Psoas muscle (tissue), 8 donors: ENCODE measurements at places on chromosomes 3 and 15. TPM values are rescaled to one million over a fixed set of nuclear protein-coding genes. Genes with fewer than 3 reads are reported as not detected.

DNA sequence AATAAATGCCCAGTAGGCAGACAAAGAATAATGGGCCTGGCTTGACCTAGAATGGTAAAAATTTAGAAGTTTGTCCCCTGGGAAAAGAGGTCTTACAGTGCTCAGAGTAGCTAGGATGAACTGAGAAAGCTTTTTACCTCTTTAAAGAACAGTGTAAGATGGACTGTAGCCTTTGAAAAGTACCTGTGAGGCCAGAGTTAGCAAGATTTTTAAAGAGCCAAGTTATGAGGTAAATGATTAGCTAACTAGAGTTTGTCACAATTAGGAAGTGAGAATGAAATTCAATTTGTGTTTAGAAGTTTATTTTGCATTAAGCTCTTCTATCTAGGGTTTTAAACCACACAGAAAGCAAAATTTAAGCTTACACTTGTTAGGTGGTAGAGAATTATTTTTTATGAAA, 480.9 kb downstream of the ZIC1 start:
- no peak for DNase-seq

DNA sequence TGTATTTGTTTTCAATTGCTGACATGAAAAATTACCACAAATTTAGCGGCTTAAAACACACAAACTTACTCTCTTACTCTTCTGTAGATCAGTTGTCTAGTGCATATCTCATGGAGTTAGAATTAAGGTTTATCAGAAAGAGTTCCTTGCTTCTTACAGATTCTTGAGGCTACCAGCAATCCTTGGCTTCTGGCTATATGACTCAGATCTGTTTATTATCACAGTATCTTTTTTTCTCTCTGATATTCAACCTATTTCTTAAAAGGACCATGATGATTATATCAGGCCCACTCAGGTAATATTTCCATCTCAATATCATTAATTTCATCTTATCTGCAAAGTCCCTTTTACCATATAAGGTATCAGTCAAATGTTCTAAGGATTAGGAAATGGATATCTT, 263.5 kb upstream of the BCHE start:
- DNase-seq, result no peak

- no peak for DNase-seq
These were observed 82.1 kb downstream of the FILIP1L start for GRCh38 chr3:100032243-100032642.

DNA sequence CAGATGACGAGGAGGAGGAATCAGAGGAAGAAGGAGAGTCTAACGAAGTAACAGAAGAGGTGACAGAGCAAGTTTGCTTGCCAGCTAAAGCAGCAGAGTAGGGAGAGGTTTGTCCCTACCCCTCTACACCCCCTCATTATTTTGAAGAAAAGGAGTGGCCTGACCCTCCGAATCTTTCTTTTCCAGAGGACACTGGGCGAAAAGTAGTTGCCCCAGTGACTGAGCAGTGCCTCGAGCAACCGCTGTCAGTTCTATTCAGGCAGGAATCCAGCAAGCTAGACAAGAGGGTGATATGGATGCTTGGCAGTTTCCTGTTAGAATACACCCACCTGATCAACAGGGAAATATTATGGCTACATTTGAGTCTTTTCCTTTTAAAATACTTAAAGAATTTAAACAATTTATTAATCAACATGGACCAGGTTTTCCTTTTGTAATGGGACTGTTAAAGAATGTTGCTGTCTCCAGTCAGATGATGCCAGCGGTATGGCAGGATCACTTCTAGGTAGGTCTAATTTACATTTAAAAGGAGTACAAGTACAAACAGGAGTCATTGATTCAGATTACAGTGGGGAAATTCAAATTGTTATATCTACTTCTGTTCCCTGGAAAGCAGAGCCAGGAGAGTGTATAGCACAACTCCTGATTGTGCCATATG, 31.9 kb upstream of the ACVR2B start:
- no peak for DNase-seq

DNA sequence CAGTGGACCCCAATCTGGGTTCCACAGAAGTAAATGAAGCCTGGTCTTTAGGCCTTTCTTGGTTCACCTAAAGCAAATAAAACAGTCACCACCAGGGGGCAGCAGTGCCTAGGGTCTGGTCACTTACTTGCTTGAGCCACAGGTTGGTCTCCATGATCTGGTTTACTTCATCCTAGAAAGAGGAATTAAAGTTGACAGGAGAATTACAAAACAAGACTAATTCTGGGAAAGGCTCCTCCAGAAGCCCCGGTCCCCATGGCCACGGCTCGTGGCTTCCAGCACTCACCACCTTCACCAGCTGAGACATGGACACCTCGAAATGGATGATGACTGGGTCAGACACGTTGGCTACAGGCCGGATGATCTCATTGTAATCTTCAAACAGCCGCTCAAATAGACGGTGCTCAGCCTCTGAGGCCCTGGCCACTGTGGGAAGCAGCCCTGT, 2.3 kb downstream of the CHRNA3 start:
- DNase-seq, result peak; percentile 85

GRCh38 chr3:14602804-14603644, 48.5 kb upstream of the CCDC174 start:
- DNase-seq, result no peak

DNA sequence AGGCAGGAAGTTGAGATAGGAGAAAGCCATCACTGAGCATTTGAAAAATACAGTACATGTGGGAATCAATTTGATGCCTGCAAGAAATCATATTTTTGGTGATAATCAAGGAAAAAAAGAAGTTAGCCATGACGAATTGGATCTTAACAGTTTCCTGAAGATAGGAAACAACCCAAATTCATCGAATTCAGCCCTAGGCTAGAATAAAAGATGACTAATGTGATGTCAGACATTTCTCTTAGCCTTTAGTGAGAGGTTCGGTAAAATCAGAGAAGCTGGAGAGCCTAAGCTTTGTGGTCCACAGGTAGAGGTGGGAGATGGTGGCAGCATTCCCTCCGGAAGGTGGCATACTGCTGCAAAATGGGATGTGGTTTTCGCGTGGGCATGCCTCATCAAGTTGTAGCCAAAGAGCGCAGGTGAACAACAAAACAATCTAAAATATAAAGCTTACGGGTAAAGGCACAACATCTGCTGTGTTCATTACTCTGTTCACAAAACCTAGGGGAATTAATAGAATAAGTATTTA, 144.1 kb upstream of the ALCAM start:
- DNase-seq, result no peak

- DNase-seq, result no peak
These were observed 339.1 kb upstream of the RGMA start for GRCh38 chr15:93428150-93428549.

- DNase-seq, result no peak
These were observed 72.1 kb upstream of the ATP2B2 start for GRCh38 chr3:10577486-10577885.

DNA sequence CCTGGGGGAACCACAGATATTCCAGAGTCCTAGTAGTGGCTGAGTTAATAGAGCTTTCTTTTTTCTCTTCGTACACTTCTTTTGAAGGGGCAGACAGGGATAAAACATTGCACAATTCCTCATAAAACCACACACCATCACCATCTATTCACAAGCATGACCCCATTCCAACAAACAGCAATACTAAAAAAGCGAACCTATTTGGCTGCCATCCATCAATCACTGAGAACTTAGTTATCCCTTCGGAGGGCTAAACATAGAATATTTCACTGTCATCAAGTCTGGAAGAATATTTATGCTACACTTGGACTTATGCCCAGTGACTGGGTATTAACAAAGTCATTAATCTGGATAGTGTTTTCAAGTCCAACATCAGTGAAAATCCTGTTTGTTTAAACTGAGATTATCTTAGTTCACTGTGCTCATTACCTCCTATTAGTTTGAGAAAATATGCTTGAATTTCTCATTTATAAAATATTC, 80.3 kb upstream of the PRTG start:
- DNase-seq, result no peak

GRCh38 chr15:25345943-25346342, 92.9 kb downstream of the UBE3A start:
- DNase-seq, result peak; percentile 83

DNA sequence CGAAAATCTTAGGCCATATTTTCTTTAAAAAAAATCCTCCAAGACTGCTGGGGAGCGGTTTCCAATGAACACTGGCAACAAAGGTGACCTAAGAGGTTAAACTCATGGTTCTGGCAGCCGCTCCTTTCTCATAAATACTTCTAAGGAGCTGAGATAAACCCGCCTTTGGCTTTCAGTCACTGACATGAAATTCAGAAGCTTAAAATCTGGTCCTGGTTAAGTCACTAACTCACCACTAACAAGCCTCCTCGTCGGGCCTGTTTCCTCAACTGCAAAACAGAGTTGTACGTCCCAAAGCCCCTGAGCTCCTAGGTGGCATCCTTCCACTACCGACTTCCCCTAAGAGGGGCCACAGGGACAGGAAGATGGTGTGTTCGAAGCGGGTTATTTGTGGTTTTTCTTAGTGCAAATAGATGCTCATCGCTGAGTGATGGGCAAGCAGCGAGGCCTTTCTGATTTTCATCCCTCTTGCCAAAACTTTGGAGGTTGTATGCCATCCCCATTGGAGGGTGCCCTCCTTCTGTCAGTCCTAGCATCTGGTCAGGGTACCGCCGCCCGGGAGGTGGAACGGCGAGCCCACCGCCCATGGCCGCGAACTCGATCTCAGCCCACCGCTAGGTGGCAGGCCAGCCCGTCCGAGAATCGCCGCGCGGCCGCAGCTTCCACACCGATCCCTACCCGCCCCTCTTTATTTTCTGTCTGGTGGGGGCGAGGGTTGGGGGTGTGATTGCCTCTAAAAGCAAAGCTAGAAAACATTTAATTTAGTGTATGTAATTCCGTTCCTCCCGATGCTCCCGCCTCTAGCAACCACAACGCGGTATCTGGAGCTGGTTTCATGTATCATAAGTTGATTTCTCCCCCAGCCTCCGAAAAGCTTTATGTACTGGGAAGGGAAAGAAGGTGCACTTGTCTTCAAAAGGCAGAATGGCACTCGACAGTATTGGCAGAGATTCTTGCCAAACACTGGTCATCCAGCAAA, 4.6 kb downstream of the BCL6 start:
- DNase-seq, result peak; percentile 81

DNA sequence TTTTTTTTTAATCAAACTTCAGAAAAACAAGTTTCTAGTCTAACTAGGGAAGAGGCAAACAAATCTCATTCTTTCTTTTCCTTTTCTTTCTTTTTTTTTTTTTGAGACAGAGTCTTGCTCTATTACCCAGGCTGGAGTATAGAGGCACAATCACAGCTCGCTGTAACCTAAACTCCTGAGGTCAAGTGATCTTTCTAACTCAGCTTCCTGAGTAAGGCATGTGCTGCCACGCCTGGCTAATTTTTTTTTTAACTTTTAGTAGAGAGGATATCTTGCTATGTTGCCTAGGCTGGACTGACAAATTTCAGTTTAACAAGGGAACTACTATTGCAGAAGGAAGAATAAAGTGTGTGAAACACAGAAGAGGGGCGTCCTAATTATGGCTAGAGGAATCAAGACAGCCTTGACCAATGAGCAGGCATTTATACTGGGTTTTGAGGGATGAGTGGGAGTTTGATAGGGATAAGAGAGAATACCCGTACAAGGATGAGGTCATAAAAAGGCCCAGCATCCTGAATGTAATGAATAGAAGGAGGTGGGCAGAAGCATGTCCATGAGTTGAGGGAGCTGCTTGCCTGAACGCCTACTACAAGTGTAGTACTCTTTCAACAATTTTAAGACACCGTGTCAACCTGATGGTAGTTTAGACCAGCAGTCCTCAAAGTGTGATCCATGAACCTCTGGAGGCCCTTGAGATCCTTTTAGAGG, 6.7 kb upstream of the ZFAND6 start:
- no peak for DNase-seq

GRCh38 chr15:68032672-68033071, 21.4 kb upstream of the PIAS1 start:
- DNase-seq, result no peak

The LTK gene
- total RNA-seq, result 0.22 TPM

The ELL3 gene
- 2.4 TPM for total RNA-seq

The GPR160 gene
- 0.42 TPM for total RNA-seq

The IQCF5 gene
- total RNA-seq, result not detected

The TM4SF18 gene
- 6.2 TPM for total RNA-seq
